ENCODE measurements at places on chromosomes 3 and 15.

DNA sequence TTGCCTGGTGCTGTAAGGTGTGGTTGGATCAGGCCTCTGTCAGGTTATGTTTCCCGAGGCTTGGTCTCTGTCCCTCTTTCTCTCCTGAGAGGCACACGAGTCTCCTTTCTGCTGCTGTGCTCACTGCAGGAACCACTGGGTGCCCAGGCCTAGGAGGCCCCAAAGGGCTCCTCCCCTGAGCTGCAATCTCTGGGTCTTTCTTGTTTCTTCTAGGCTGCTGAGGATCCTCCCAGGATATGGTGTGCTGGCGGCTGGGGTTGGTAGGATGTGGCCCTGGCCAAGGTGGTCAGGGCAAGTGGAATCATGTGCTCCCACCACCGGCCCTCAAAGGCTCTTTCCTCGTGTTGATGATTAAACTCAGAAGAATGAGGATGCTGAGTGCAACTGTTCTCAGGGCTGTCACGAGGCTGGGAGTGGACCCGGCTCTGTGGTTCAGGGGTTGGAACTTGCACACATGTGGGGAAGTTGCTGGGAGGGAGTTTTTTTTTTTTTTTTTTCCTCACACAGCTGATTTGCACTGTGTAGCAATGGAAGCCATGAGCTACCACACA, 43.6 kb upstream of the CTSH start:
- no peak for DNase-seq

DNA sequence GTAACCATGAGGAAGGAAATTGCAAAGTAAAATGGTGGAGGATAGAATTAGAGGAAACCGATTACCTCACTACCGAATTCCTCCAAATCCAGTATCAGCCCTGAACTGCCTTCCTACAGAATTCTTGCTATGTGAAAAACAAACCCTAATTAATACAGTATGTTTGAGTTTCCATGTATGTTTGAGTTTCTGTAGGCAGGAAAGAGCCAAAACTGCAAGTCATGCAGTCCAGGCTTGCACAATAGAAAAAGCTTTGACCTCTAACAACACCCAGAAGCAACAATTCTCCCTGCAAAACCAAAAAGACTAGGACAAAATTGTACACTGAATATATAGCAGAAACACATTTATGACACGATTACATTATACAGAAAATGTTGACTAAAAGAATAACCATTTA, 614.8 kb downstream of the DIPK2A start:
- DNase-seq: no peak

DNA sequence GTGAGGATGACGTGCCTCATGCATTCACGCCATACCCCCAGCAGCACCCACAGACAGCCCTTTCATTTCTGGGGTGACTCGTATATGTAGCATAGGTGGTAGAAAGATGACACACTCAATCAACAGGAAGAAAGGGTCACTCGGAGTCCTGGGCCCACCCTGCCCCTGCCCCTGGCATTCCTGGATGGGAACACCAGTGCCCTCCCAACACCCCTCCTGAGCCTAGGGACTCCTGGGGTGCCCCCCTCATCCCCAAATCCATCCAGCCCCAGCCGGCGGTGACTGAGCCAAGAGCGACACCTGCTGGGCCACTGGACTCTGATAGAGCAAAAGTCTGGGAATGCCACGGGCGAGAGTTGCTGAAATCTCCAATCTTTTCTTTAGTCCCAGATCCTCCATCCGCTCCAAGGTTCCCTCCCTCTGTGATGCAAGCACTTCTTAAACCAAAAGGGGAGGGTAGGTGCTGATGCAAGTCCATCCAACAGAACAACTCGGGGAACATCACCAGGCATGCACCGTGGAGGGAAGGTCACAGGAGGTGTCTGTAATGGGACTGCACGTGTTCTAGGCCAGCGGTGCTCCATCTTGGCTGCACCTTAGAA, 31.1 kb downstream of the ACAN start:
- DNase-seq: no peak

DNA sequence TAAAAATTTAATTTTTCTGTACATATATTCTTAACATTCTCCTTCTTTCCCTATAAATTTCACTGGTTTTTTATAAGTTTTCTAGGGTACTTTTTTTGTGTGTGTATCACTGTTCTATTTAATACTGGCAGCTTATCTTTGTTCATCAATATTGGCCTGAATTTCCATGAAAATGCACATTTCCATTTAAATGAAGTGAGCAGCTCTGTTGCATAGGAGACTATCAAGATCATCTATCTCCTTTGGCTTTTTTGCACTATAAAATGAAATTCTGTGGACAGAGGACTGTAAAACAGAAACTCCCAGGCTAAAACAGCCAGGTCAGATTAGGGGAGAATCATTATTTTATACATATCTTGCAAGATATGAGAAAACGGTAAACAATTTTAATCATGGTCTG, 277.0 kb upstream of the ARL6 start:
- DNase-seq: no peak

DNA sequence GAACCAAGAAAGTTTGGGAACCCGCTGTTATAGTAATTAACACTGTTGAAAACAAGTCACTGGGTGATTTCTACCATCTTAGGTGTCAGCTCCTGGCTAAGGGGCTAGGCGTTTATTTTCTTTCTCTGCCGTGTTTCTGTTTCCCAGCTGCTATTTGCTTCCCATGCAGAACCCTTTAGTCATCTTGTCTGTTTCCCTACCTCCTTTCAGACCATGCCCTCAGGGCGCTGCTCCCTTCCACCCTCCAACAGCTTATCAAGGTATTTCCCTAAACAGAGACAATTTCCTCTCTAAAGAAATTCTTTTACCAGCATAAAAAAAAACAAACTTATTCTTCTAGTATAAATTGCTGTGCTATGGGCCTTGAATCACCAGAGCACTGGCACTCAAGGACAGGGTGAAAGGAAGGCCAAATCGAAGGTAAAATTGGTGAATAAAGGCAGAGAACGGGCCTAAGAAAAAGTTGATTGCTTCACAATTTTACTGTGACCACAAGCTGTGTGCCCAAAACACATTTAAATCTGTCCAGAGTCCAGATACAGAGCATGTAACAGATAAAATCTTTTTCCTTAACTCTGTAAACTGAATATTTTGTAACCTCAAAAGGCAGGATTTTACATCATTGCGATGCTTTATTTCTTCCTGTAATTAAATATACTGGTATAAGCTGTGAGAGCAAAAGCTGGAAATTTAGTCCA, 319.2 kb downstream of the ZNF621 start:
- no peak for DNase-seq

DNA sequence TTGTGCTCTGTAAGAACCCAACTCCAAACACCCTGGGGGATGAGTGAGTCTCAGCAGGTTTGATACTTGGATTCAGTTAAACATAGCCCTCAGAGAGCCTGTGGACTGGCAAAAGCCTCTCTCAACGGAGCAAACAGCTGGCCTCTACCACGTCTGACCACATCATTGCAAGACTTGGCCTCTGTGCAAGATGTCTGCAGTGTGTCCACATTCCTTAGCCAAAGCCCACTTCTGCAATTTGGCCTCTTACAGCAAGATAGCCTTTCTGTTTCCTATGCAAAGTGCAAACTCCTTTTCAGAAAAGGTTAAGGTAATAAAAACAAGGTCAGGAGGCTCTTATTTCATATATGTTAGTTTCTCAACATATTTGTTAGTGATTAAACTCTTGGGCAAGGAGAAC, 27.9 kb downstream of the FBN1 start:
- no peak for DNase-seq

GRCh38 chr15:59591356-59591755, 20.2 kb upstream of the GCNT3 start:
- DNase-seq: no peak

GRCh38 chr15:50234764-50235163, 30.8 kb downstream of the HDC start:
- DNase-seq: no peak

DNA sequence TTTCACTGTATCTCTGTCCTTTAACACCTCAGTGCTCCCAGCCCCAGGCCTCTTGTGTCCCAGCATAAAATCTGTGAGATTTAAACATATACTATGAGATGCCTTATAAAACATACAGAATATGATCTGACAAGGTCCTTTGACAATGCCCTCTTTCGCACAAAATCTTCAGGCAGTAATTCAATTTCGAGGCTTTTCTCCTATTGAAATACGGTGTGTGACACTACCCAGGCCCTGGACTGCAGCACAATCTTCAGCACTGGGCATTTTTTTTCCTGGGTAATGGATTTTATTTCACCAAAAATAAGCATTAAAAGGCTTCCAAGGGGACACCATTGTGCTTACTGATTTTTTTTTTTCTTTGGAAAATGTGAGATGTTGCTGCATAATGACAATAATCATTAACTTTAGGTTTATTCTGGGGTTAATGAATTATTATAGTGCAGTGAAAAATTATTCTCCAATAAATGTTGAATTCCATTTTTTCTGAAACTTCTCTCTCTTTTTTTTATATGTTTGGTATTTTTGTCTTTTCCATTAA, 40.9 kb upstream of the FAM3D start:
- no peak for DNase-seq

GRCh38 chr3:49813497-49814174, at the start of gene UBA7:
Gene UBA7, minus strand, starts transcription at chr3:49813953. Its CDS starts 166 bp downstream, at chr3:49813787.
- DNase-seq: no peak

DNA sequence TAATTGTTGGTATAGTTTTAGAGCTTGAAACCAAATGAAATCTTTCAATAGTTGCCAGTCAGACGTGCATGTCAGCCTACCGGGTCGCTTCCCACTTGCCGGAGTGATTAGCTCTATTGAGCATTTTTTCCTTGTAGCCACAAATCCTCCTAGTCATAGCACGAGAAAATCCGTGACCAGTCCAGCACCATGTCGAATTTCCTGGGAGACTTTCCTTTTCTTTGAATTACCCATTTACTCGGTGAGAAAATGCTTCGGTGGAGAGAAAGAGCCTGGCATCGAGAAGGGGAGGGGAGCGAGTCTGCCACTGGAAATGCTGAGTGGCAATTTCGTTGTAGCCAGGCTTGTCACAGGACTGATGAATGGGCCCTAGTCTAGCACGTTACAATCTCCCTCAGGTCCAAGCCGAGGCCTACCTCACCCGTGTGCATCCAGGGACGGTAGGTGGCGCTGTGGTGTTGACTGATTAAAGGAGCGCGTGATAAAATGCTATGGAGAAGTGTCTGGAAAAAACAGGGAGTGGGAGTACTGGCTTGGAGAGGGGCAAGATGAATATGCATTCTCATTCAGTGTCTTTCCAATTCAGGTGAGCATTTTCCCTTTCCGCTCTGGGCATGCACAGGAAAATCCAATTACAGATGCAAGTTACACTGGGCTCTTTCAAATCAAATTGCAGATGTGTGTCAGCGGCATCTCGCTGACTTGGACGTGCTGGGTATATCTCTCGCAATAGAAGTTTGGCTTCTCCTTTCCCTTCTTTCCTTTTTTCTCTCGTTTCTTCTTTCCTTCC, 238.8 kb downstream of the EDEM1 start:
- peak; percentile 15 for DNase-seq

GRCh38 chr3:104676241-104676640, 690.5 kb upstream of the ALCAM start:
- DNase-seq: no peak

DNA sequence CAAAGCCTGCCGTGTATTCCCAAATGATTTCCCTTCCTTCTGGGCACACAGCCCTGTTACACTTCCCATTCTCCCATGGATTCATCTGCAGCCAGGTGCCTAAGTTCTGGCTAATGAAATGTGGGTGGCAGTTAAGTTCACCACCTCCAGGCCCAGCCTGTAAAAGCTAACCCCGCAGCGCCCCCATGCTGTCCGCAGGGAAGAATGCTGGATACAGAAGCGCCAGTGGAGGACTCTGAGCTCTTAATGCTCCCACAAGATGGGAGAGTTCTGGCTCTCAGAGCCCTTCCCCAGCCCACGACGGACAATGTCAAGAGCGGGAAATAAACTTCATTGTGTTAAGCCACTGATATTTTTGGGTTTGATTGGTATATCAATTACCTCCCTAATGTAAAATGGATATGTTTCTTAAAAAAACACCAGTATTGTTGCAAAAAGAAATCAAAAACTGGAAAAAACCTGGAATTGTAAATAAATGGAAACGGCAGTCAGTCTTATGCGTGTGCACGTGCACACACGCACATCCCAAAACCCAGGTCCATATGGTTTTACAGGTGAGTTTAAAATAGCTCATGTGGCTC, 37.7 kb upstream of the FGD5 start:
- DNase-seq: no peak

DNA sequence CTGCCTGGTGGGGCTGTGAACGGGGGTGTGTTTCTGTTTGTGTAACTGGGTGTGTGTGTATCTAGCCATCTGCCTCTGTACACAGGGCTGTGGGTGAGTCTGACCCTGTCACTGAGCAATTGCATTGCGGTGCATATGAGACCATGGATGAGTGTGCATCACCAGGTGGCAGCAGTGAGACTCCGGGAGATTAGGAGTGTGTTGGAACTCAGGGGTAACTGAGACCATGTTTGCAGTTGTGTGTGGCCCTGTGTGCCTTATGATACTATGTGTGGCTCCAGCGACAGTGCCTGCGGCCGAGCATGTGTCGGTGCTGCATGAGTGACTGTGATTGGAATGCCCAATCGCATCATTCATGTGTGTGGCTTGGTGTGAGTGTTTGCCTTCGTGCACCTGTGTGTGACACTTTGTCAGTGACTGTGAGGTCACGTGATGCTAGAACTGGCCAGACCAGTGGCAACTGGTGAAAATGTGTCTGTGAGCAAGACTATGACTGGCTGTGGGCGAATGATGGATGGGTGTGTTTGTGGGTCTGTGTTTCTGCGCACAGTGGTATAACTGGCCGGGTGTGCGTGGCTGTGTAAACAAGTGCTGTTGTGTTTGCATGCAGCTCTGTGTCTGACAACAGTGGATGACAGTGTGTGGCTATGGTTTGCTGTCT, 14.0 kb downstream of the VILL start:
- no peak for DNase-seq

- no peak for DNase-seq
These were observed 36.8 kb upstream of the DHX36 start for GRCh38 chr3:154361099-154361498.

DNA sequence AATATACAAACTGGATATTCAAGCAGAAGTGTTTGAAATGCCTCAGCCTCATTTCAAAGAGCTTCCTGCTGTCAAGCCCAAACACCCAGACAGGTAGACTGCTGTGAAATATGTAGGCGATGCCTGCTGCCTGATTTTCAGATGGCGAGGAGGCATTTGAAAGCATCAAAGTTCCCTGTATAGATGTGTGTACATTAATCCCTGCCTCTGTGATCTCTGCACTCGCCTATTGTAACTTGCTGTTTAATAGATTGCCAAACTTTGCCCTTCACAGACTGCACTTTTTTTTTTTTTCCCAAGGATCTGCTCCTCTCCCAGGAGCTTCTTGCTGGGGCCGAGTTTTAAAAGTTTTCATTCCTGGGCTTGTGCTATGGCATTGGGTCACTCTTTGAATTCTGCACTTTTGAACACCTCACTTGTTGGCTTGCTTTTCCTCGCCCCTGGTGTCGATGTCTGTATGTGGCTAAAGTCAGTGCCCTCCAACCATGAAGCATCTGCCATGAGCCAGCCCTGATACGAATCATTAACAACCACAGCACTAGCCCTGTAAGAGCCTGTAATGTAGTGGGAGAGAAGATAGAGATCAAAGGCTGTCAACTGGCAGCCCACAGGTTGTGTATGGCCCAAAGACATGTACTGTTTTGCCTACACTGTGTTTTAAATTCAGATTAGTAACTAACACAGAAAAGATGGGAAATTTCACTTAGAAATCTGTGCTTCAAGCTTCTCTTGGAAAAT, 287.6 kb upstream of the ICE2 start:
- DNase-seq: no peak

GRCh38 chr3:136120373-136121348, 75.5 kb downstream of the MSL2 start:
- no peak for DNase-seq
